NCI-H446 (cell line): ENCODE measurements at places on chromosomes 1 and 21.

GRCh38 chr1:59044535-59045121 lies 252.3 kb upstream of the FGGY start:
- no peak for DNase-seq

- DNase-seq, result no peak
Measured at GRCh38 chr1:174413632-174414031, 34.1 kb upstream of the GPR52 start.

DNA sequence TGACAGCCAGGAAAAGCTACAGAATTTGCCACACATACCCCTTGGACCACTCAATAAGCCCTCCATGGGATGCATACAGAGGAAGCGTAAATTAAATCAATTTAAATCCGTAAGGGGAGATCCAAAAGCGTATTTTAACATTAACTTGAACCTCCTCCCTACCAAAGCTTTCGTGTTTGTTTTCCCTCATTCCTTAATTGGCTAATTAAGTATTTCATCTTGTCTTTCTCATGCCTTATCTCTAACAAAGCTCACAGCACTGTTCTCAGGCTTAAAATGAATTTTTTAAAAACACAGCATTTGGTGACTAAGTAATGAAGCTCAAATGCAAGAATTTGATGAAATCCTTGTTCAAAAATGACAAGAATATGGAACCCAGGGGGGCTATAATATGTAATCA lies 3.1 kb downstream of the PTPN14 start:
- DNase-seq, result no peak

DNA sequence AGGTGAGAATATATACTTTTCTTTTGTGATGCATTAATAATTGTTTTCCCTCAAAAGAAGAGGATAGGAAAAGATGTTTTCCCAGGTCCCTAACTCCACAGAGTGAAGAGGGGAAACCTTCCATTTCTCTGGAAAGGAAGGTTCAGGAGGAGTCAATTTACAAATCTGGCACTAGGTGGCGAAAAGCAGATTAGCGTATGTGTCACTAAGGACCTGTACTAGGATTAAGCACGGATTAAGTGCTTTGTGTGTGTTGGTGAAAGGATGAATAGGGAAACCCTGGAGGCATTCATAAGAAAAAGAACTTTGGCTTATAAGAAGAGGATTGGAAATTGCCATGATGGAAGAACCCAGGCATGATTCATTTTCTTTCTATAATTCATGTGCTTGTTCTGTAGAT lies 410.1 kb upstream of the PLXNA2 start:
- DNase-seq, result no peak

- no peak for DNase-seq
Measured at GRCh38 chr1:246320286-246320685, 186.8 kb downstream of the SMYD3 start.

DNA sequence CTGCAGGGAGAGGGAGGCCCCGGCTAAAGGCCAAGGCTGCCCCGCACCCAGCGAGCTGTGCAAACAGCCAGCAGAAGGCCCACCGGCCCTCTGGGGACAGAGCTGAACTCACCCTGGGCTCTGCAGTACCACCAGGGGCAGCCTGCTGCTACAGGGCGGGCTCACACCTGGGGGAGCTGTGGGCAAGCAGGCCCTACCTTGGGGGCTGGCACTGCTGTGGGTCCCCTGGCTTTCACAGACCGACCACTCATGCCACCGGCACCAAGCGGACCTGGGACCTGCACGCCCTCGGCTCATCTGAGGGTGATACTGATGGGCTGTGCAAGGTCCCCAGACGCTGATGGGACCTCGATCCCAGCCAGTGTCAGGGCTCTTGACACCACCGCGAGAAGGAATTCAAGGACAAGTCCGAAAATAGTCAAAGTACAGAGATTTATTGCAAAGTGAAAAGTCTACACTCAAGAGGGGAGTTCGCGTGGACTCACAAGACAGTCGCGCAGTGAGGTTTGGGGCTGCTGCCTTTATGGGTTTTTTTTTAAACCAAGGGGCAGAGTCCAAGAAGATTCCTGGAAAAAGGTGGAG lies 61.0 kb upstream of the ADARB1 start:
- DNase-seq, result no peak

GRCh38 chr1:208153386-208153785 lies 90.8 kb downstream of the PLXNA2 start:
- no peak for DNase-seq

- DNase-seq, result no peak
Measured at GRCh38 chr21:18023157-18023556, 204.0 kb upstream of the C21orf91 start.
